ENCODE measurements at places on chromosomes 2 and 18. TPM values are rescaled to one million over a fixed set of nuclear protein-coding genes. Genes with fewer than 3 reads are reported as not detected.

CAD gene
- 26.9 TPM for polyA plus RNA-seq

PFN4 gene
- 0.94 TPM for polyA plus RNA-seq

UGT1A3 gene
- polyA plus RNA-seq = not detected

PROKR1 gene
- polyA plus RNA-seq = 0.44 TPM

UGT1A5 gene
- polyA plus RNA-seq = not detected

ZNF892 gene
- polyA plus RNA-seq = 2.0 TPM

ANKRD30B gene
- 0.06 TPM for polyA plus RNA-seq

DYSF gene
- polyA plus RNA-seq = 146 TPM

SIX3 gene
- polyA plus RNA-seq = not detected

ZCCHC2 gene
- polyA plus RNA-seq = 8.7 TPM

CTNNA2 gene
- polyA plus RNA-seq = 0.52 TPM

C2orf80 gene
- polyA plus RNA-seq = not detected

NXPH2 gene
- polyA plus RNA-seq = 13.0 TPM

MPPE1 gene
- polyA plus RNA-seq = 26.6 TPM

NTSR2 gene
- polyA plus RNA-seq = not detected

ARMC9 gene
- 3.9 TPM for polyA plus RNA-seq

ZSWIM2 gene
- not detected for polyA plus RNA-seq

SPATA3 gene
- polyA plus RNA-seq = not detected

NR4A2 gene
- polyA plus RNA-seq = 1.6 TPM

CABLES1 gene
- polyA plus RNA-seq = 5.3 TPM

FN1 gene
- 410 TPM for polyA plus RNA-seq

TMEM178A gene
- 16.3 TPM for polyA plus RNA-seq

GREB1 gene
- 10.2 TPM for polyA plus RNA-seq

GKN2 gene
- not detected for polyA plus RNA-seq

NYAP2 gene
- 0.34 TPM for polyA plus RNA-seq

RND3 gene
- 45.8 TPM for polyA plus RNA-seq

FOXI3 gene
- 0.05 TPM for polyA plus RNA-seq

GAL3ST2 gene
- polyA plus RNA-seq = 0.20 TPM

SKOR2 gene
- polyA plus RNA-seq = not detected

Data from forelimb muscle (tissue), 1 donor.